Activated CD8-positive, alpha-beta memory T cell treated with anti-CD3 and anti-CD28 coated beads for 1 hour (primary cell): ENCODE measurements at places on chromosomes 3 and 15.

GRCh38 chr15:34665498-34666116 lies 82.2 kb upstream of the GOLGA8B start:
- DNase-seq, result no peak

DNA sequence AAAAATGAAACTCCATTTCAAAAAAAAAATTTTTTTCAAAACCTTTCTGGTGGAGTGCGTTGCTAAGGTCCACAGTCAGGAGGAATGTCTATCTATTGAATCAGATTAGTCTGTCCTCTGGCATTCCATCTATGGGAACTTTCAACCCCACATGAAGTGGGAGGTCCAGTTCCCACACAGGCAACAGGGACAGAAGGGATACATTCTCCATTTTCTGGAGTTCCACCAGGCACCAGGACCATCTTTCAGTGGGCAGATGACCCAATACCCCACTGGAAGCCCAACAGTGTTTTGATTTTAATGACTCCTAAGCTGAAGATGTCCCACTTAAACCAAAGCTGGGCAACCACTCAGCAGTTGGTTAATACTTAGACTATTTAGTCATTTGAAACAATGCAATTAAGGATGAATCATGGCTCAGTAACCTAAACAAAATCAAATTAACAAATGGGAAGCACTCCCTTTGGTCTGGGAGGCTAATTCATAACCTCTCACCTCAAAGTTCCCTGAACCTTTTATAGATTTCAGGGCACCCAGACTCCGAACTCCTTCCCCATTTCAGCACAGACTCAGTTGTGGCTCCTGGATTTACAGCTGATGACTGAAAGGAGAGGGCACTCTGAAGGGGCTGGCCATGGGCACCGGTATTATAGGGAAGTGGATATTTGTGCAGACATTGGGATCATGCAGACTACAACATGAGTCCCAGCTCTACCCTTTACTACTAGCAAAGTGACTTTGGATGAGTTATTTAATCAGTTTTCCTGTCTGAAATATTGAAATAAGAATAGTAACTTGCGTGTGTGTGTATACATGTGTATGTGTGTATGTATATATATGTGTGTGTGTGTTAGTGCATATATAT lies 264.3 kb upstream of the LRTM1 start:
- no peak for DNase-seq

DNA sequence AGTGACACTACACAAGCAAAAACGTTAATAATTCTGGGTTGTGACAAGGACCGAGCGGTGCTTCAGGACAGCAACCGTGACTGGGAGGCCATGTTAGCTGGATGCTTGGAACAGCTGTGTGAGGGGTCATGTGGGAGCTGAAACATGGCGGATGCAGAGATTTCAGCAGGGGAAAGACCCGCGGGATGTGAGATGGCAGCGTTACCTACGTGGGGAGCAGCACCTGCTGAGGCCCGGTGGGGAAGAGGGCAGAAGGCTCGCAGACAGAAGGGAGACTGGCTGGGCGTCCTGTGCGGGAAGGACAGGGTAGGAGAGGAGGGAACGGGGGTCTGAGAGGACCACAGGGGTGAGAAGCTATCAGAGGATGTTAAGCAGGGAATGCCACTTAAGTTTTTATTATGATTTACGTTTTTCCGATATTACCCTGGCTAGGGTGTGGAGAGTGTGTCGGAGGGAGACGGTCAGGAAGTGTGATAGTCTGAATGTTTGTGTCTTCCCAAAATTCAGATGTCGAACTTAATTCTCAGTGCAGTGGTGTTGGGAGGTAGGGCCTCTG lies 228.8 kb upstream of the LYSMD4 start:
- no peak for DNase-seq

DNA sequence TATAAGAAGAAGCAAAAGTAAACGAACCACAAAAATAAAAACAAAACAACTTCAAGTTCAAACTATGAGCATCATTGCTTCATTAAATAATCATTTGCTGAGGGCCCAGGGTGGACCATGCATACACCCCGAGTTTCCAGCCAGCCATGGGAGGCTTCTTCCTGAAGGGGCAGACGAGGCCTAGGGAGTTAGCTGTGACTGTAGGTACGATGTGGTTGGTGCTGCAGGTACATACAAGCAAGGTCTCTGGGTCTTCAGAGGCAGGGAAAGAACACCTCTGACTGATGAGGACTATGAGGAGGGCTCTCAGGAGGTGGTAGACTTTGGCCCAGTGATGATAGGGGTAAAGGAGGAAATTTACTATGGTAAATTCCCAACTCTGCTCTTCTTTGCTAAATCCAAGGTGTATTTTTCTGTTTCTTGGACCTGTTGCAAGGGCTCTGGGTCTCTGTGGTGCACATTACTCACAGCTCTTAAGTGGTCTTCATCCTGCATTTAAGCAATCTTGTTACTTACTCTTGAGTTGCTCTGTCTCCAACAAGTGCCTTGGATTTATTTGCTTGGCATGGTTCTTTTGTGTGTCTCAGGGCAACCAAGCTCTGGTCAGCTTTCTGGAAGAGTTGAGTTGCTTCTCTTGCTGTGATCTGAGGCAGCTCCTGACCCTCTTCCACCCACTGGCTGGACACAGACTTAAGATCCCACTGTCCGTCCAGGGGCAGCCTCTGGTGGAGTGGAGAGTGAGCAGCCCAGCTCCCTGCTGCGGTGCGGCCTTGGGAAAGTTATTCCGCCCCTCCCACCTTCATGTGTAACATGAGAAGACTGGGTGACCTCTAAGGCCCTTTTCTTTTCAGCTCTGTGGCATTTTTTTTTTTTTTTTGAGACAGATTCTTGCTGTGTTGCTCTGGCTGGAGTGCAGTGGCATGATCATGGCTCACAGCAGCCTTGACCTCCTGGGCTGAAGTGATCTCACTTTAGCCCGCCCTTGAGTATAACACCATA lies 56.1 kb upstream of the KIF23 start:
- DNase-seq, result no peak

GRCh38 chr3:111768571-111769100 lies 90.4 kb upstream of the PHLDB2 start:
- DNase-seq, result no peak
